ENCODE measurements at places on chromosomes 1 and 21.

- DNase-seq, result no peak
These were observed 25.6 kb downstream of the MEF2D start for GRCh38 chr1:156474966-156475365.

GRCh38 chr21:42299324-42300044 is 15.7 kb downstream of the TFF3 start:
- no peak for DNase-seq

DNA sequence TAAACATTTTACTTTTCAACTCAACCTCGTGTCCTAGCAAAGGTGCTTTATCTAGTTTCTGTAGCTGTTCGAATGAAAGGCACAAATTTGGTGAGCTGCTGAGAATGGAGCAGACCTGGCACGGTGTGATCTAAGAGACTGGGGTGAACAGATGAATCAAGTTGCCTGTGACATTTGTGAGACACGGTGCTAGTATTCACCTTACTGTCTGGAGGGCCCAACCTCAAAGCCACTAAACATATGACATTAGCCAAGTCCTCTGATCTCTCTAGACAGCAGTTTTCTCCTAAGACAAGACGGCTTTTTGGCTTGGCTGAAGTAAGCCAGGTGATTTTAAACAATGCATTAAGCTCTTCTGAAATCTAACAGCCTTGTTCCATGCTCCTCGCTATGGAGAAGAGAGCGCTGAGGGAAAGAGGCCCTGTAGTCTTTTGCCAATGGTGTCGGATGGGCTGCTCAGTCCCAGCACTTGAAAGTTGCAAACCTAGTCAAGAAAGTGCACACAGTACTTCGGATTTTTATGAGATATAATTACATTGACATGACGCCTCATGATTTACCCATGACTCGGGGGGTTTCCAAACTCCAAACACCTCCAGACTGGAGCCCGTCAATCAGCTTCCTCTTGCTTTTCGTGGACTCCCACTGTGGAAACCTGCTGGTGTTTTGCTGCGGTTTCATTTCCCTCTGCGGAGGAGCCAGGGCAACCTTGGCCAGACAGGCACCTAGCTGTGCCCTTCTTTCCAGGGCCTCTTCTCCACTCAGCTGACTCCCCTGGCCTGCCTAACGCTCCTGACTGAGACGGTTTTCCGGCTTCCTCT is 794 bp upstream of the TOR3A start:
- DNase-seq, result no peak

DNA sequence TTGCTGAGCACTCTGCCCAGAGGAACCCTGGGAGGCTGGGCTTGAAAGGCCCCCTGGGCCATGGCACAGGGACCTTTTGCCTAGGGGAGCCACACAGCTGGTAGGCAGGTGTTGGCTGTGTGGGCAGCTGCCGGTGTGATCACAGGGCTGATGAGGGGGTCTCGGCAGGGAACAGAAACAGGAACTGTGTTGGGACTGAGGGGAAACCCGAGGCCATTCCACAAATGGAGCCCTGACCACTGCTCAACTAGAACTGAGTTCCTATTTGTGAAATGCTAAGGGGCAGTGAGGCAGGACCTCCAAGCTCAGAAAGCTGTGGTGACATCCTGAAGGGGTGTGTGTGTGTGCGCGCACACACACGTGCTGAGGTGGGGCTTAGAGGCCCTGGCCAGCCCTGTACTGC is 6.4 kb upstream of the THEM5 start:
- no peak for DNase-seq

- no peak for DNase-seq
These were observed 2.8 kb downstream of the C1orf50 start for GRCh38 chr1:42769811-42770210.
